ENCODE measurements at places on chromosomes 3 and 15. TPM values are rescaled to one million over a fixed set of nuclear protein-coding genes. Genes with fewer than 3 reads are reported as not detected.

The CMTM8 gene
- 14.7 TPM for total RNA-seq

The KLHL40 gene
- total RNA-seq, result not detected

The PLSCR2 gene
- total RNA-seq, result not detected

The TEX55 gene
- total RNA-seq, result not detected

The RHOA gene
- 461 TPM for total RNA-seq

The BNIP2 gene
- 68.3 TPM for total RNA-seq

The WDR72 gene
- total RNA-seq, result 8.3 TPM

The SAMD7 gene
- not detected for total RNA-seq

The SPATA12 gene
- 0.29 TPM for total RNA-seq

The ZFAND6 gene
- 92.4 TPM for total RNA-seq

The PLSCR4 gene
- 9.8 TPM for total RNA-seq

The CA12 gene
- total RNA-seq, result 187 TPM

The GPR149 gene
- not detected for total RNA-seq

The IMPDH2 gene
- total RNA-seq, result 156 TPM

The TRNT1 gene
- total RNA-seq, result 27.3 TPM

The HDC gene
- not detected for total RNA-seq

The CFAP100 gene
- total RNA-seq, result not detected

The ELL3 gene
- total RNA-seq, result 1.7 TPM

The IFT122 gene
- total RNA-seq, result 11.8 TPM

The CHL1 gene
- not detected for total RNA-seq

The GOLGA6L4 gene
- 0.60 TPM for total RNA-seq

The TBCCD1 gene
- 8.4 TPM for total RNA-seq

The GASK1A gene
- total RNA-seq, result not detected

The GXYLT2 gene
- total RNA-seq, result 1.6 TPM

The GCNT3 gene
- 105 TPM for total RNA-seq

The CLDN16 gene
- 0.16 TPM for total RNA-seq

The RHCG gene
- 42.0 TPM for total RNA-seq

The ALDH1A3 gene
- 20.1 TPM for total RNA-seq

The EPHB3 gene
- 0.21 TPM for total RNA-seq

The C3orf49 gene
- total RNA-seq, result not detected

The FAM3D gene
- total RNA-seq, result not detected

The CCK gene
- 1.7 TPM for total RNA-seq

The APOD gene
- total RNA-seq, result 1.8 TPM

The PPP4R2 gene
- 34.4 TPM for total RNA-seq

The FSTL1 gene
- total RNA-seq, result 62.0 TPM

The ACP3 gene
- total RNA-seq, result not detected

The SRGAP3 gene
- 1.4 TPM for total RNA-seq

The PLIN1 gene
- total RNA-seq, result 0.06 TPM

The EFHB gene
- 1.5 TPM for total RNA-seq

The EPB42 gene
- total RNA-seq, result not detected

The HCLS1 gene
- total RNA-seq, result 0.15 TPM

The LMAN1L gene
- total RNA-seq, result not detected

The KCNAB1 gene
- total RNA-seq, result not detected

The NAALADL2 gene
- 0.28 TPM for total RNA-seq

The ACTC1 gene
- total RNA-seq, result 0.22 TPM

The SNTN gene
- not detected for total RNA-seq

The INKA1 gene
- 2.8 TPM for total RNA-seq

The GRIP2 gene
- total RNA-seq, result 1.3 TPM

The SV2B gene
- total RNA-seq, result 0.13 TPM

The VPS33B gene
- total RNA-seq, result 14.5 TPM

The CCDC39 gene
- total RNA-seq, result not detected

The PXYLP1 gene
- 16.6 TPM for total RNA-seq

The TRA2B gene
- total RNA-seq, result 180 TPM

The TNNC1 gene
- total RNA-seq, result 0.86 TPM

Data from A549 treated with AZD2906 at 1 μM for 4 hours (cell line).